ENCODE measurements at places on chromosomes 3 and 15. TPM values are rescaled to one million over a fixed set of nuclear protein-coding genes. Genes with fewer than 3 reads are reported as not detected.

DNA sequence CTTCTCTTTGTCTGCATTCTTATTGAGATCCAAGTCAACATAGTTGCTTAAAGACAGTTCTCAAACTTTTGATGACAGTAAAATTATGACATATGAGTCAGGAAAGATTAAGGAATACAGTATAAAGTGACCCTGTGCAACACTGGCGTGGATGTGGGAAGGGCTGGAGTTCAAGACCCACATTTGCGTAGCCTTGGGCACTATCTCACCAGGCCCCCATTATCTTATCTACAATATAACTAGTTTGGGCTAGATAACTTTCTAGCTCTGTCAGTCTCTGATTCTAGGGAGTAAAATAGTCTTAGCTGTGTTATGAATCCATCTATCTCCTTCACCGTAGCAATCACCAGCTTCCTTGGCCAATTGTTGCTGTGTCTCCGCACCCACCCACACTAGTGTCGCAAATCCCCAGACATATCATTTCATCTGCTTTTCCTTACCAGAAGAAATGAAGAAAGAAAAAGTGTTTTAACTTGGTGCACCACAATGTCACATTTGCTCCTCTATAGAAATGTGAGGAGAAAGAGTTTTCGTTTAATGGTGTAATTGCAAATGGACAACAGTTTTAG, 14.9 kb upstream of the TM4SF4 start:
- DNase-seq, result no peak

DNA sequence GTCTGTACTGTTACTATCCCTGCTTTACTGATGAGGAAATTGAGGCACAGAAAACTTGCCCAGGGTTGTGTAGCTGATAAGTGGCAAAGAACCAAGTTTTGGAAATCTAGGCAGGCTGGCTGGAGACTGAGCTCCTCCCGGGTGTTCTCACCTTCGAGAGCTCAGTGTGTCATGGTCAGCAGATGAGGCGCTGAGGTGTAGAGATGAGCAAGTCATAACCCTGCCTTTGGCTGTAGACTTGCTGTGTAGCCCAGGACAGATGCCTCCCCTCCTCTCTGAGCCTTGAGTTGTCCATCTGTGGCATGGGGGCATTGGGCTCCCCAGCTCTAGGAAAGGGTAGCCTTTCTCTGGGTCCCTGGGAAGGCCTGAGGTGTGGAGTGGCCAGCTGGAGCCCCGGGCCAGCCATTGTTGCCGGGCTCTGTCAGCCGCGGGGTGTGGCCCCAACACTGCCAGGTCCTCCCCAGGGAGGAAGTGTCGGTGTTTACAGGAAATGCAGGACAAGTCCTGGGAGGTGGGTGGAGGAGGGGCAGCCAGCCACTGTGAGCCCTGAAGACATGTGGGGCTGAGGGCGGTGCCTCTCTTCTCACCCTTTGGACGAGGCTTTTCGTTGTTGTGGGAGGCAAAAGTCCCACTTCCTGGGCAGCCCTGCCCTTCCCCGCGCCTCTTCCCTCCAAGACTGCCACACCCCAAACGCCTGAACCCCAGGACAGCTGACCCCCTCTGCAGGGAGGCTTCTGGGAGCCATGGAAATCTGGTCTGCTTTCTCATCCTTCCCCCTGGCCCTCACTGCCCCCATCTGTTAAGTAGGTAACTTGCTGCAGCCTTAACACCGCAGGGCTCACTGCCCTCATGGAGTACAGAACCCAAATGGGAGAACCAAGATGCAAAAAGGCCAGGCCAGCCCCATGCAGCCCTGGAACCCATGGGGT, 29.1 kb downstream of the FGD5 start:
- DNase-seq, result peak; percentile 66

GOLGA6L9 gene
- total RNA-seq, result 5.4 TPM

DNA sequence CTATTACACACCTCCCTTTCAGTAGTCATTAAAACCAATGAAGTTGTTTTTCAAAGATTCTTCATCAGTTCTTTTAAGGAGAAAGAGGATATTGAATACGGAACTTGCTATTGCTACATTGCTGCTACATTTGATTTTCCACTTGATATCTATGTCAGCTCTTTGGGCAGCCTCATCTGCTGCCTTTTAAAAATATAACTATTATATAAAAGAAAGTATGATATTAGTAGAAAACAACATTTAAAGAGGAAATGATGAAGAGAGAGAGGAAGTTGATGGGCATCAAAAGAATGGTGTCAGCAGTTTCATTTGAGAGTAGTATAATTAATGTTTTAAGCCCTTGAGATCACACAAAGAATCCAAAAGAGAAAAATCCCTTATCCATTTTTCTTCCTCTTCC, 171.4 kb downstream of the NFKBIZ start:
- DNase-seq, result no peak

BSN gene
- 3.0 TPM for total RNA-seq

RASA2 gene
- total RNA-seq, result 15.9 TPM

Data from H1 (cell line).